NCI-H1436 treated with DMSO at 0.1 percent for 48 hours (cell line): ENCODE measurements at places on chromosomes 2 and 18.
A peak's percentile ranks its signal among the peaks of the same experiment; 100 is the strongest.

- no peak for DNase-seq
Measured at GRCh38 chr2:20222014-20222768, 2.7 kb downstream of the SDC1 start.

- DNase-seq = no peak
Measured at GRCh38 chr2:1511455-1511854, 98.2 kb downstream of the TPO start.

- no peak for DNase-seq
Measured at GRCh38 chr2:204662956-204663355, 117.7 kb downstream of the PARD3B start.

- DNase-seq = no peak
Measured at GRCh38 chr2:239499726-239500573, 99.1 kb upstream of the HDAC4 start.

GRCh38 chr2:165941827-165942226 is 11.7 kb downstream of the TTC21B start:
- DNase-seq = no peak

GRCh38 chr18:57276829-57277228 is 75.5 kb upstream of the ST8SIA3 start:
- no peak for DNase-seq

GRCh38 chr18:22667156-22667555 is 249.4 kb upstream of the CTAGE1 start:
- no peak for DNase-seq

DNA sequence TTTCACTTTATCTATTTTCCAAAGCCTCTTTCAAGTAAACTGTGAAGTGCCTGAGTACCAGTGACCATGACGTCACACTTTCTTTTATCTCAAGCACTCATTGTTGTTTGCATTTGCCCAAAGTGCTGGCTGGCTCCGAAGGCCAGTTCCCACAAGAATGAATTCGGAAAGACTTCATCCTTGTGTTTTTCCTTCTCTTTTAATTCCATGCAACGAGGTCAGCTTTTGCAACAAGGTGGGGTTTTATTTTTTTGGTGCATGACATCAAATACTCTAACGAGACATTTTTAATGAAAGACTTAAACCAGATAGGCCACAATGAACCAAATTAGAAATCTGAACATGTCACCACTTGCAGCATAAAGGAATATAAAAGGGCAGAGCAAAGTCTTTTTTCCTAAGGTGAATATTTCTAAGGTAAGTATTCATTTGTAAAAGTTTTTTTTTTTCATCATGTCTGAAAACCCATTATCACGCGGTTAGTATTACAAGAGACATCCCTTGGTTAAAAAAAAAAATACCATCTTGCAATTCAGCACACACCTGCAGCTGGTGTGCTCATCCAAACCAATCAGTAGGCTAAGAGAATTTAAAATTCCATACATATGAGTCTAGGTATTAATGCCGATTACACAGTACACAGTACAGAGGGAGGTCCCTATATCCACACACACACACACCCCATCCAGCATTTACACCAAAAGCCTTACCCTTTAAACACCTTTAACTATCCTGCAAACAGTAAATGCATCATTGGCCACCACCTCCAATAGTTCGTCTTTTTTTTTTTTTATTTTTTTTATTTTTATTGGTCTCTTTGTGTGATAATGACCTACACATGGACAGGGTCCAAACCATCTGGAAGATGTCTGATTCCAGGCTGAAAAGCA is 2.3 kb downstream of the ARL4C start:
- DNase-seq = no peak

DNA sequence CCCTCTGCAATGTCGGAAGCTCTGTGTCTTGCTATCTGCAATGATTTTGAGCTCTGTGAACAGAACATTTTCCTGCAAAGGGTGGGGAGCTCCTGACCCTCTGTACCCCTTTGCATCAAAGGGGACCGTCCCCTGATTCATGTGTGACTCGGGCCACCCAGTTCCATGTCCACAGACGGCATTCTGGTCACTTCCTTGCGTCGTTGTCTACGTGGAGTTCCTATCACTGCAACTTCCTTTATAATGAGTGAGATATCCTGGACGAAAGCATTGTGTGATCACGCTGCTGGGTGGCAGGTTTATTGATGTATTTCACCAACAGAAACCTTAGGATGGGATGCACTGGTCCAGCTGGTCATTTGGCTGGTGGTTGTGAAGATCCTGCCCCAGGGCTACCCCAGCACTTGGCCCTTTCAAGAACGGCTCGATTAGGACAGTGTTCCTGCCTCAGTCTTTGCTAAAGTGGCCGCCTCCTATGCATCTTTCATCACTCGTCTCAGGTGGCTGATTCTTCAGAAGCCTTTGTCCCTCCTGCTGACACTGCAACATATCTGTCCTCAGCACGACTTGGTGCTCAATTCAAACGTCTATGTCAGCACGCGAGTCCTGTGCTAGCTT is 202.7 kb downstream of the ACKR3 start:
- DNase-seq = no peak

DNA sequence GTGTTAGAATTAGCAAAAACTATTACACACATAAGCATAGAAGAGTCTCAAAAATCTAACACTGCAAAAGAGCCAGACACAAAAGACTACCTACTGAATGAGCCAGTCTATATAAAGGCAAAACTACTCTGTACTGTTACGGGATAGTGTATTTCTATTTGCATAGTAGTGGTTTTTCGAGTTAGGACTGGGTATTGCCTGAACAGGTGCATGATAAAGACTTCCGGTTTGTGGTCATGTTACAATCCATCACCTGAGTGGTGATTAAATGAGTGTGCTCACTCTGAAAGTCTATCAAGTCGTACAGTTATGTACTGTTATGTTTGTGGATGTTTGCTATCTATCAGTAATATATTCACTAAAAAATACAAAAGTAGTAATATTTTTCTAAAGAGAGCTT is 523.3 kb upstream of the SYT4 start:
- no peak for DNase-seq

- DNase-seq = peak; percentile 63
Measured at GRCh38 chr2:178008636-178009289, 63.8 kb downstream of the PDE11A start.

DNA sequence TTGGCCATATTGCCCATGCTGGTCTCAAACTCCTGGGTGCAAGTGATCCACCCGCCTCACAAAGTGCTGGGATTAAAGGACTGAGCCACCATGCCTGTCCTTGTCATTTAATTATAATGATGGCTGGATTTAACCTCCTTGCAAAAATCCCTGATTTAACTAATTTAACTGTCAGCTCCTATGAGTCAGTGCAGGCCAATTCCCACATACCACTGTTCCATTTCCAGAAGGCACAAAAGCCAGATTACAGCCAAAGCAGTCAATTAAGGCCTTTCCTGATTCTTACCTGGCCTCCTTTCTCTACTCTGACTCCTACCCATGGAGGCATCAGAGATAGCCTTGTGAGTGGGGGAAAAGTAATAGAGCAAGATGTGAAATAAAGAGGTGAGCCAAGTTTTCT is 12.3 kb upstream of the SLC35F5 start:
- no peak for DNase-seq
